ENCODE measurements at places on chromosomes 1 and 21. TPM values are rescaled to one million over a fixed set of nuclear protein-coding genes. Genes with fewer than 3 reads are reported as not detected.
A peak's percentile ranks its signal among the peaks of the same experiment; 100 is the strongest.

DNA sequence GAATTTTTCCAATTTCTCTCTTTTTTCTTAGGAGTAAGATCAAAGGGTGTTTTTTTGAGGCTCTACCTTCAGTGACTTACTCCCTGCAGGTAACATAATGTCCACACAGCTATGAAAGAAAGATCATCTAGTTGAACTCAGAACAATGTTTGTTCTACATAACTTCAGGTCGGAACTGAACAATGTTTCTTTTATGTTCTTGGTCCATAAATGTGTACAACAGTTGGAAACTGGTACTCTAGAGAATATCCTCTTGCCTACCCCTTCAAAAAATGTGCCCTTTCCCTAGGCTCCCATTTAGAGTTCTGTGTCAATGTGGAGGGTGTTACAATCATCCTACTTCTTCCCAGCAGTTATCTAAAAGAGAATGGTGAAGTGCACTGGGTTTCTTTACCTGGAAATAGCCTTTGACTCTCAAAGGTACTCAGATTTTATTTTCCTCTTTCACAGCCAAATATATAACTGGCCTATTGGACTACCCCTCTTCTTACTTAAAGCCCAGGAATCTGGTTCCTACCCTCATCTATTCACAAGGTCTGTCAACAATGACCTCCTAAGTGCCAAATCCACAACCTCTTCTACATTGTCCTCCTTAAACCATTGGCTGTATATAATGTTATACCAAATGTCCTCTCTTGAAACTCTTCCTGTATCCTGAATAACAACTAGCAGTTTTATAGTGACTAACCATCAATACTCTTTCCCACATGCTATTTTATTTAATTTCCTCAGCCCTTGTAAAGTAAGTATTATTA is 42.3 kb downstream of the CD58 start:
- ATAC-seq, result no peak

Gene PRRX1
- total RNA-seq, result 2.9 TPM

Gene OR2T35
- not detected for total RNA-seq

Gene SH2D2A
- 1.4 TPM for total RNA-seq

DNA sequence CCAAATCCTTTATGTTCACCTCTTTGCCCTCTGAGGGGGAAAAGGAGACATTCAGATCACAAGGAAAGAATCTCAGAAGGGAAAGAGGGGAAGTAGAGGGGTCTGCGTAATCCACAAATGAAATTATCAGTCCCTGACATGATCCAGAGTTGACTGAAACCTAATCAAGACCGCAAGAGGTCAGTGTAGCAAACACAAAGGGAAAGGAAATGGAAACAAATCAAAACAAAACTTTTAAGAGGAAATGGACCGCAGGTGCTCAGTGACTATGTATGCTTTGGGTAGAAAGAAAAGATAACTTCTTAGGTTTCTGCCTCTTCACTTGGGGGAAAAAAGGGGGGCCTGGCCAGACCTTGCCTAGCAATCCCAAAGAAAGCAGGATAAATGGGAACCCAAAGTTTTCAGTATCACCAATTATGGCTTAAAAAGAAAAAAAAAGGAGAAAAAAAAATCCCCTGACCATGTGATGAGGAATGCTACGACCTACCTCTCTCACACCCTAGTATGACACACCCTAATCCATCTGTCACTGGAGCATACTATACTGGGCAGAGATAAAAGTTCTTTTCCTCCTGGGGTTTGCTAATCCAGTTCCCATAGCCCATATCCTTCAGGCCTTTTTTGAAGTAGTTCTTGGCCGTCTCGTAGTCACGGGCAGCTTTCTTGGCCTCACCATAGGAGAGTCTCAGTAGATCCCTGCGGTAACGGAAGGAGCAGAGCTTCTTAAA is 16.9 kb downstream of the CHRNB2 start:
- peak; percentile 50 for ATAC-seq
